ENCODE measurements at places on chromosomes 13 and 19.

DNA sequence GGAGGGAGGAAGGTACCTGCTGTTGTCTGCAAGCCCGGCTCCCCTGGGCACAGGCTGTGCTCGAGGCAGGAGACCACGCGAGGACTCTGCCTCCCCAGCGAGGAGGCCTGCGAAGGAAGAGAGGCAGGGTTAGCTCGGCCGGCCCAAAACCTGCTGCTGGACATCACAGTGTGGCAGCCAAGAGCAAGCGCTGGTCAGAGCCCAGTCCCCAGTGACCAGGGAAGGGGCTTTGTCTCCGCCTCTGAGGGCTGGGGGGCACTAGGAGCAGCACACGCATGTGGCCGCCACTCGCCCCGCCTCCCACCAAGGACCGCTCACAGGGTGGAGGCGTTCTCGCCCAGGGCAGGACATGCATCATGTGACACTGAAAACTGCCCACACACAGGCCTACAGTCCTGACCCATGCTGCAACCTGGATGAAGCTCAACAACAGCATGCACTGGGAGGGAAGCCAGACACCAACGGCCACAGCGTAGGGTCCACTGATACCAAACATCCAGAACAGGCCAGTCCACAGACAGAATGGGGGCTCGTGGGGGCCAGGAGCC is 8.5 kb downstream of the MIER2 start:
- no peak for DNase-seq

DNA sequence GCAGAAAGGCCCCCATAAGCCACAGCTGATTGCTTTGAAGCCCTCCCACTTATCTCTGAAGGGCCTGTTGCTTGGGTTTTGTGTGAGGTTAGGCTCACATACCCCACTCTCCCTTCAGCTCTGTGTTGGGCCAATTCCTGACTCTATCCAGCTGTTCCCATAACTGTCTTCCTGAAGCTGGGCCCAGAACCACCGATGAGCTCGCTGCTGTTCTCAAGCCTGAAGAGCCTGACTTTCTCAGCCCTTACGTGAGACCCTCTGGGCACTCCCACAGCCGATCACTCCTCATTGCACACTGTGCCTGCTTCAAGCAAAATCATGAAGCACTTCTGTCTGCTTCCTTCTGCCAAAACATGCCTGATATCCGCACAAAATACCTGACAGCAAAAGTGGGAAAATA is 124.1 kb downstream of the CRYL1 start:
- no peak for DNase-seq

GRCh38 chr13:46339035-46339666 is 47.9 kb downstream of the RUBCNL start:
- DNase-seq = peak; percentile 87

DNA sequence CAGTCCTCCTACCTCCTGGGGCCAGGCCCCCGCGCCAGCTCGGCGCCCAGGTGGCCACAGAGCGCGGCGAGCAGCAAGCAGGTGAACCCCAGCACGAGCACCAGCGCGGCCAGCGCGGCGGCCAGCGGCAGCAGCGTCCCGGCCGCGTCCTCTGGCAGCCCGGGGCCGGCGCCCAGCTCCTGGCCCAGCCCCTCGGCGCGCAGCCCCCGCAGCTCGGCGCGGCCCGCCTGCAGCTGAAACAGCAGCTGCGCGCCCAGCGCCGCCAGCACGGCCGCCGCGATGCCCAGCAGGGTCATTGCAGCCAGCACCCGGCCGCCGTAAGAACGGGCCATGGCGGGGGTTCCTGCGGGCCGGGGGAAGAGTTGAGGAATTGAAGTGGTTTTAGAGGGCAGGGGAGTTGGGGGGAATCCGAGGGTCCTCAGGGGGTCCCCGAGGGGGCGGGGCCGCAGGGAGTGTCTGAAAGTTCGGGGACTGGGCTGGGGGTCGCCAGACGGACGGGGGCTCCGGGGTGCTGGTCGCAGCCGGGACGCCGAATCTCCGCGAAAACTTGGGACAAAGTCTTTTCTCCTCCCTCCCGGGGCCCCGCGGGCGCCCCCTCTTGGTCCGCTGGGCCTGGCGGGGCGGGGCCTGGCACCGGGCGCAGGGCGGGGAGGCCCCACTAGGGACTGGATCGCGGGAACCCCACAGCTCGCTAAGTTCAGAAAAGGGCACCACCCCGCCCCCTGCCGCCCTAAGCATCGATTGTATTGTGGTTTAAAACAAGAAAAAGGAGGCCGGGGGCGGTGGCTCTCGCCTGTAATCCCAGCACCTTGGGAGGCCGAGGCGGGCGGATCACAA is at the start of gene TMEM221:
Gene TMEM221 (minus strand): TSS at position 538 of the 837 bp plus-strand sequence. CDS start 206 bp downstream, at position 332.
- DNase-seq = no peak

- peak; percentile 81 for DNase-seq
Measured at GRCh38 chr19:17370026-17370587, 7.0 kb downstream of the PLVAP start.

- DNase-seq = no peak
Measured at GRCh38 chr13:113672002-113672651, 5.1 kb downstream of the GRK1 start.

DNA sequence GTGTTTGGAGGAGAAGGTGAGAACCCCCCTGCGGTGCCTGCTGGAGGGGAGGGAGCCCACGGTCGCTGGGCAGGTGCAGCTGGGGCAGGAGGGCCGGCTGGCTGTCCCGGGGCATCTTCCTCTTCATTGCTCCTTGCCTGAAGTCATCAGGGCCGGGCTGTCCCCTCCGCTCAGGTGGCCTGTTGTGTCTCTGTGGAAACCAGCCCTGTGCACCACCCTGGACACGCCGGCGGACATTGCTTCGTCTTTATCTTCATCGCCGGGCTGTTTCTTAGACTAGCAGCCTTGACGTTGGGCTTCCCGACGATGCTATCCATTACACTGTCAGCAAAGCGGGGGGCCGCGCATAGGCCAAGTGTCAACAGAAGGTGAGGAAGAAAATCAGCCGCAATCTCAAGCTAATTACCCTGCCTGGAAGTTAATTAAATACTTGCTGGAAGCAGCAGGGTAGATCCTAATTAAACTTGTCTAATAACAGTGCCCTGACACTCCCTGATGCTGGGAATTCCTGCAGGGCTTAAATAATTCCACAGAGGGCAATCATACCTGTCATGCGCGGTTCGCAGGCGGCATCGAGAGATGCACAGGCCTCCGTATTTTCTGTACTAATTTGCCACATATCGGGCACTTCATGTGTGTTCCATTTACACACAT is 111.4 kb upstream of the SOX1 start:
- no peak for DNase-seq

DNA sequence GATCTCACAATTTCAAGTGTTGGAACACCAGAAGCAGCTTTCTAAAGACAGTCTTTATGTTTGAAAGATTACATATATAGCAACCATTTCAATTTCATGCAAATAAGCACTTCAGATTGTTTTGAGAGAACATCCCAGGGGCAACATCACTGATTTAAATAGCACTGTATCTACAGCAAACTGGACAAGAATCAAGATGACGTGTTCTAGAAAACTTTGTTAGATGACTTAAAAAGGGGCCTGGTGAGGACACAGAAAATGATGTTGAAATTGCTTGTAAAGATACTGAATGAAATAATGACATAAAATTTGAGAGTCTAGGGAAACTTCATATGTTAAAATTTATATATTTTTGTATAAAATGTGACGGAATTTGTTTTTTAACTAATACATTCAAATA is 277.1 kb downstream of the KLF12 start:
- DNase-seq = no peak

GRCh38 chr13:46903748-46904147 is 6.9 kb upstream of the HTR2A start:
- DNase-seq = no peak

GRCh38 chr19:55146078-55146704 is 2.8 kb downstream of the TNNT1 start:
- no peak for DNase-seq

GRCh38 chr13:66617786-66618185 is 612.4 kb downstream of the PCDH9 start:
- no peak for DNase-seq

- no peak for DNase-seq
Measured at GRCh38 chr19:10417541-10418234, 2.6 kb upstream of the PDE4A start.

DNA sequence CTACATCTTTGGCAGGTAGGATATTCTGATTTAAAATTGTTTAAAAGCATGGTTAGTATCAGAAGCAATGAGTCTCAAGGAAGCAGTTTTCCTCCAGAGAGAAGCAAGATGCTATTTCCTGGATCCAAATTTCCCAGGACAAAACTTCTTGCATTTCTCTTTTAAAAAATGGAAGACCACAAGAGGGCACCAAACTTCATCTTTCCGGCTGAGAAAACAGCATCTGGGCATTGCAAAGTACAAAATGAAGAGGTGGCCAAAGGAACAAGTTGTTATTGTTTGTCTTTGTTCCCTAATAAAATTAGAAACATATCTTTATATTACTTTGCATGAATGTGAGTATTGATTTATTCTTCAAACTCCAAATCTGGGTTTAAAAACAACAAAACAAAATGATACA is 60.0 kb upstream of the LRCH1 start:
- no peak for DNase-seq

DNA sequence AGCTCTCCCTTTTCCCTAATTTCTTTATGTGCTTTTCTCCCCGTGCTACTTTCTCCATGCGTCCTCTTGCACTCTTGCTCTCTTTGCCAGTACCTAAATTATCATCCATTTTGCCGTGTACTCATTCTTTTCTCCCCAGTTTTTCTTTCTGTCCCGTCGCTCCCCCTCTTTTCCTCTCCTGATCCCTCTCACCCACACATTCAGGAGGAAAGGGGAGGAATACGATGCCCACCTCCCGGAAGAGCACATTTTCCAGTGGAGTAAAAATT is 821 bp downstream of the ZNF616 start:
- DNase-seq = no peak

- DNase-seq = no peak
Measured at GRCh38 chr13:46318986-46319385, 68.1 kb downstream of the RUBCNL start.

GRCh38 chr13:98176777-98177608 is at the start of gene RNF113B:
TSS of gene RNF113B (minus strand) at chr13:98177269. CDS start at chr13:98177236, 33 bp downstream.
- no peak for DNase-seq

- no peak for DNase-seq
Measured at GRCh38 chr19:6587998-6588507, 2.9 kb downstream of the CD70 start.

- peak; percentile 65 for DNase-seq
Measured at GRCh38 chr13:40388617-40389016, 277.8 kb downstream of the FOXO1 start.

- no peak for DNase-seq
Measured at GRCh38 chr13:46845146-46845545, 48.2 kb upstream of the ESD start.

DNA sequence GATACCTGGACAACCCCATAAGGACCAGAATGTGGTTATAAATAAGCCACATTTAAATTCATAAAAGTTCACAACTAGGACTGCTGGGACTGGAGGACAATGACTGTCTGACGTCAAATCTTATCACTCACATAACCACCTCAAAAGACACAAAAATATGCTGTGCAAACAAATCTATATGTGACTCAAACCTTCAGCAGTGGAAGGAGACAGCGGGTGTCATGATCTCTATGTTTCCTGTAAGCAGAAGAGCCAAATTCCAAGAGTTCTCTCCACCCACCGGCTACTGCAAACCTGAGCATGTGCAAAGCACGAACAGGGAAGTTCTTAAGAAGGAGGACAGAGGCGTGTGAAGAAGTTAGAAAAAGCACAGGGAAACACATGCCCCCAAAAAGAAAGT is 113.2 kb downstream of the MYCBP2 start:
- DNase-seq = no peak

- no peak for DNase-seq
Measured at GRCh38 chr13:66560189-66560588, 669.9 kb downstream of the PCDH9 start.

- no peak for DNase-seq
Measured at GRCh38 chr19:12940897-12941296, 2.5 kb downstream of the CALR start.

DNA sequence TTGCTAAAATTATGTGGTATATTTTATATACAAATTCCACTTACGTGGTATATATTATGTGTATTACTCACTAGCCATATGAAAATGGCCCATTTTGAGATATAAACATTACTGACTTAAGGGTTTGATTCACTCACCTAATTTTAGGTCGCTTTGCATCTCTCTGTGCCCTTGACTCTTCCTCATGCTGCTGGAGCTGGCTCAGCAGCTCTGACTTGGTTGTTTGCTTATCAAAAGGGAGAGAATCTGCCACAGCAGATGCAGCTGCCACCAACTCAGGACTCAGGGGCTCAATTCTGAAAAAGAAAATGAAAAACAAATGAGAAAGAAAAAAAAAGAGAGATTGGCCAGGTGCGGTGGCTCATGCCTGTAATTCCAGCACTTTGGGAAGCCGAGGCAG is 12.2 kb downstream of the MRPS31 start:
- no peak for DNase-seq

- no peak for DNase-seq
Measured at GRCh38 chr13:23384111-23384510, 49.4 kb downstream of the SACS start.

GRCh38 chr19:2394442-2395292 is 32.7 kb downstream of the TIMM13 start:
- DNase-seq = peak; percentile 75

DNA sequence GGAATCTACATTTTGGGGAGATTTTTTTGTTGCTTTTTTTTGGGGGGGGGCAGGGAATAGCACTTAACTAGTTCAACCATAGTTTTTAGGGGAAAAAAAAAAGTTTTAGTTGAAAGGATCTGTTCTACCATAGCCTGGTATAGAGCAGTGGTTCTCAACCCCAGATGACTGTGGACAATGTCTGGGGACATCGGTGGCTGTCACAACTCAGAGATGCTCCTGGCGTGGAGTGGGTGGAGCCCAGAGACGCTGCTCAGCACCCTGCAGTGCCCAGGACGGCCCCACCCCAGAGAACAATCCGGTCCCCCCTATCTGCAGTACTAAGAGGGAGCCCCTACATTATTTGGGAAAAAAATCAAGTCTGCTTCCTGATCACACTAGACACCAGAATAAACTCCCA is 8.3 kb downstream of the GNG7 start:
- no peak for DNase-seq

GRCh38 chr13:20848944-20849343 is 53.6 kb downstream of the XPO4 start:
- DNase-seq = no peak

DNA sequence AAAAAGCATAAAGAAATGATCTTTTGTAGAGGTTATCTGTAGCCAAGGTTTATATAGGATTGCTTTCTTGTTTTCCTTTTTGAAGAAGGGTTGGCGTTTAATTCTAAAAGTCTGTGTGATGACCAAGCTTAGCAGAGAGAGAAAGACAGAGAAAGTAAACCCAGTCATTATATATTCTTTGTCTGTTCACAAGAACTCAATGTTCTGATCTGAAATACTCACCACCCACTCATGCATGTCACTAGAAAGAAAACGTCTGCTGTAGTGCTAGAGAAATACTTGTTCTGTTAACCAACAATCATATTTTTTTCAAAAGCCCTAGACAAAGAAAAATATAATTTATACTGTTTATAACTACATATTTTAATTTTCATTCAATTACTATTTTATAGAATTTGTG is 173.7 kb upstream of the SLITRK5 start:
- DNase-seq = no peak
